ENCODE measurements at places on chromosomes 5 and 9.

DNA sequence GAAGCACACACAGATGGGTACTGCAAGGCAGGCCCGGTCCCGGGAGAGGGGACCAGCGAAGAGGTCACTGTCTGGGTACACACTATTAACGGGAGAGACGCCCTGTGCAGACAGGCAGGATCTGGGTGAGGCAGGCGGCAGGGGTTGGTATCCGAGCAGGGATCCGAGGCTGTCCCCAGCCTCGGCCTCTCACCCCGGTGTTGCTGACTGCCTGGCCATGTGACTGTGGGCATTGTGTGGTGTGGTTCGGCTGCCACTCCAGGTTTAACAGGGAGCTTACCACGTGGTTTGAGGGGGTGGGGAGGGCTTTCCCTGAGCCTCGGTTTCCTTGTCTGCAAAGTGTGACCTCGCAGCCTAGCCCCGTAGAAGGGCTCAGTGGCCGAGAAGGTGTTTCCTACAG, 11.1 kb upstream of the RALGDS start:
- DNase-seq = no peak

DNA sequence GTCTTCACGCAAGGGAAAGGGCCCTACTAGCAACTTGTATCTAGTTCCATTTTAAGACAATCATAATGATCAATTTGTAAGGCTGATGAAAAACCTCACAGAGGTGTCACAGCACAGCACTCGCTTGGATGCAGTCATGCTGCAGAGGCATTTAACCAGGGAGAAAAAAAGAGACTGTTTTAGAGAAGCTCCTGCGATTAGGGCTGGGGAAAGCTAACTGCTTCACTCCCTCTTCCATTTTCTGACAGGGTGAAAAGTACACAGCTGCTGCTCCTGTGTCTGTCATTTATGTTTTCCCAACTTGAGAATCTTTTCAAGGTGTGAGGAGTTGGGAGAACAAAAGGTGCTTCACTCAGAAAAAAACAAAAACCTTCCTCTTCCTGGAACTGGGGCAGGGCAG, 106.4 kb downstream of the CDK5RAP2 start:
- DNase-seq = no peak

GRCh38 chr5:44842496-44843282, 33.9 kb downstream of the MRPS30 start:
- DNase-seq = no peak

- no peak for DNase-seq
Measured at GRCh38 chr9:99296291-99296951, 74.3 kb downstream of the SEC61B start.

DNA sequence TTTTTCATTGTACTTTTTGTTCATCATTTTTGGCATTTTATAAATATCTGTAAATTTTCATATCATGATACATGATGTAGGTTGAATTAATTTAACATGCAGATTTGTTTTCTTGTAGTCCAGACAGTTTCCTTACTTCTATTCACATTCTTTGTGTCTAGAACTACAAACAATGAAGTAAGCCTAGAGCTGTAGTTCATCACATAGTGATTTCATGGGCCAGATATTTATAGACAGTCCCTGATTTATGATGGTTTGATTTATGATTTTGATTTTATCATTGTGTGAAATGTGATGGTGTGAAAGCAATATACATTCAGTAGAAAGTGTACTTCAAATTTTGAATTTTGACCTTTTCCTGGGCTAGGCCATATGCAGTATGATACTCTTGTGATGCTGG, 139.0 kb downstream of the ARHGEF28 start:
- no peak for DNase-seq

- DNase-seq = peak; percentile 43
Measured at GRCh38 chr9:104682642-104683041, 11.7 kb upstream of the OR13D1 start.

DNA sequence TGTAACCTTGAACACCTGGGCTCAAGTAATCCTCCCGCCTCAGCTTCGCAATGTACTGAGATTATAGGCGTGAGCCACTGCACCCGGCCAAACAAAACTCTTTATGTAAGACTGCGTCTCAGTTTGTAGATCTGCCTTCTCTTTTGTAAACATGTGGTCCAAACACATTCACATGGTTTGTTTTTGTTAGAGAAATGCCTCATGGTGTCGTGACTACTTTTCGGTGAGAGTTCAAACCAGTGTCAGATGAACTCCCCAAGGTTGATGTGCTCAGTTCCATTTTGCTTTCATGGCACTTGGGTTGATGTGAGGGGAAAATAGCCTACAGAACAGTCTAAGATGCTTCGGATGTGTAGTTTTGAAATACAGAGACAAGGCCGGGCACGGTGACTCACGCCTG, 231.6 kb downstream of the GOLPH3 start:
- no peak for DNase-seq

DNA sequence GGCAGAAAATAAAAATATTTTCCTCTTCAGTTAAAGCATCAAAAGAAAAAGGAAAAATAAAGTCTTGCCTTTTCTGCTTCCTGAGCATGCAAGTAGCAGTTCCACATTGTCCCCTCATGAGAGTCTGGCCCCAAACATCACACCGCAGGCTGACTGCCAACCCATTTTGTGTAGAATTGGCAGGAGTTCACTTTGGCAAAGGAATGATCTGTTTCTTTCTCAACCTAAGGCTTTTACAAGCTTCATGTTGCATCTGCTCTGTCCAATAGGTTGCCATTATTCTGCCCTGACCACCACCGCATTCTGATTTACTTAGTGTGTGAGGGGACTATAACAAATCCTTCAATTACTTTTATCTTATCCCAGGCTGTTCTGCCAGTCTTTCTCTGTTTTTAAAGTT, 249.5 kb downstream of the ISL1 start:
- no peak for DNase-seq

GRCh38 chr5:144156767-144157171, 13.7 kb downstream of the YIPF5 start:
- no peak for DNase-seq
